ENCODE measurements at places on chromosomes 2 and 18.

- DNase-seq = no peak
Observed at GRCh38 chr2:15557887-15558311, 3.2 kb downstream of the NBAS start.

DNA sequence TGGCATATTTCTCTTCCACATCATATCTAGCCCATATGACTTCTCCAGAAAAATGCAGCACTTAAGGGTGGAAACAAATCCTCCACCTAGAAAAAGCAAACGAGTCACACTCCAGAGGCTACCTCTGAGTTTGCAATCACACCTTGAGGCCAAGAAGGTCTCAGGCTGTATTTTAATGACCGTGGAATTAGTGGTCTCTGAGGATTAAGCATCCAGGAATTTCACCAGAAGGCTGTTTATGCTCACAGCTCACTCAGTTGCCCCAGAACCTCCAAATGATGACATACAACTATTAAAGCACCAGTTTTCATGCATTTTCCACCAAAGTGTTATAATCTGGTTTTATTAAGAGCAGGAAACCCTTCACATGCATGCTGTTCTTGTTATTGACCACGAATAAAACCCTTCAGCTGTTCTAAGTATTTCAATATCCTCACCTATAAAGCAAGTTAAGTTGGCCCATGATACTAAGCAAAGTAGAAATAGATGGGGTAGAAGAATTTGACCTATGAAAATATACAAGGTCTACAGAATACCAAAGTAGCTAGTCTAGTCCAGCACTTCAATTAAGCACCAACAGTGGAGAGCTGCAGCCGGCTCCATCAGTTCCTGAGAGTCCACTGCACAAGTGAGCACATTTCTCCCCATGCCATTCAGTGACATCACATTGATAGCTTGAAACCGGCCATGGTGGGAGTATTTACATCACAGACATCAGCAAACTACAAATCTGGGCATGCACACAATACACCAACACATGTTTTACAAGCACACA, 39.5 kb upstream of the SLC14A1 start:
- peak; percentile 53 for DNase-seq

DNA sequence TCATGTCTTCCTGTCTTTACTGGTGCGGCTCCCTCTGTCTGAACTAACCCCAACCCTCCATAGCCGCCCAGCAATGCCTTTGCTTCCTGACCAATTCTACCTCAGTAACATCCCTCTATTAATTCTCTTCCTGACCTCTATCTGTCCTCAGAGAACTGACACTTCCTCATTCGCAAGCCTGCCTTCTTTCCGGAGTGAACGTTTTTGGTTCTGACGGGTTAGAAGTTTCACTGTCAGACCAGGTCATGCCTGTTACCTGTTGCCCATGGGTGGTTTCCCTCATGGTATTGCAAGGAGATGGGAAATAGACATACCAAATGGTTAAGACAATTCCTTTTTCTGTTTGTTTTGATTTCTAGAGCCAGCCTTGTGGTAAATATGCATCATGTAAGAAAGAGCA, 453.4 kb upstream of the SLC14A2 start:
- no peak for DNase-seq

GRCh38 chr2:195029804-195030654, 627.0 kb upstream of the SLC39A10 start:
- no peak for DNase-seq

- DNase-seq = no peak
Observed at GRCh38 chr2:240472078-240472790, 36.8 kb downstream of the GPC1 start.

- DNase-seq = no peak
Observed at GRCh38 chr2:73897934-73898333, 5.1 kb downstream of the ACTG2 start.

DNA sequence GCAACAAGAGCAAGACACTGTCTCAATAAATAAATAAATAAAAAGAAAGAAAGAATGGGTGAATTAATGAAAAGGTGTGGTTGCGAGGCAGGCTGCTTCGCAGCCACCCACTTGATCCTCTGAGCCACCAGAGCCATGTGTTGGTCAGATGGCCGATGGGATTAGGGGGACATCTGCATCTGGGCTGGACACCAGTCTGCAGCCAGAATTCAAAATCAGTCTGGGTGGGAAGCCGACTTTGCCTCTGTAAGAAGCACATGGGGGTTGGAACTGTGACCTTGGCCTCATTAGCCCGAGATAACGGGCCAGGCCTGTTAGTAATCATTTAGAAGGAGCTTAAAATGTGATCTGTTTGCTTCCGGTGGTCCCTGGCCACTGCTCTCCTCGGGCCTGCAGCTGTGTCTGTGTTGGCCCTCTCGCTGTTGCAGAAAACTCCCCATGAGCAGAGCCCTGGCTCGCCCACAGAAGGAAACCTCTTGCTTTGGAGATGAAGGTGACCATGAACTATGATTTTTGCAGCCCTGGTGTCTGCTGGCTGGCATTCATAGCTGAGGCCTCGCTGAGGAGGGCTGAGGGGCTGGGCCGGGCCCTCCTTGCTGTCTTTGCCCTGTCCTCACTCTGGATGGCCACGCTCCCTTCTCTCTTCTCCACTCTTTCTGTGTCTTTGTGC, 94.4 kb downstream of the DYSF start:
- DNase-seq = no peak

GRCh38 chr2:161954103-161954502, 119.9 kb downstream of the DPP4 start:
- DNase-seq = no peak

- no peak for DNase-seq
Observed at GRCh38 chr2:27221166-27221565, 4.0 kb downstream of the CAD start.

GRCh38 chr2:228339525-228339924, 158.0 kb upstream of the SPHKAP start:
- no peak for DNase-seq

- no peak for DNase-seq
Observed at GRCh38 chr2:147541314-147541713, 303.5 kb upstream of the ACVR2A start.

GRCh38 chr2:126761256-126761980, 105.5 kb downstream of the GYPC start:
- DNase-seq = no peak

DNA sequence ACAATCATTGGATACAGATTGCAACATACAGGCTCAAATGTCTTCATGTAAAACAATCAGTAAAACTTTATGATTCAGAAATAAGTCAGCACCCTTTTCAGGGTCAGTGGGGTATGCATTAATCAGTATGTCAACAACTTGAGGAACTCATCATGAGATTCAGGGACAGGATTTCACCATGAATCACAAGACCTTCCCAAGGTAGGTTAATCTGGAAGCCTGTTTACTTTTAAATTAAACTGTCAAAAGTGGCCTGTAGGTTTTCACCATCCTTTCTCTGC, 104.8 kb downstream of the SP100 start:
- peak; percentile 63 for DNase-seq

GRCh38 chr2:241254904-241255351, 60.5 kb downstream of the HDLBP start:
- no peak for DNase-seq

GRCh38 chr2:26585100-26585499, 56.1 kb downstream of the CIB4 start:
- no peak for DNase-seq

GRCh38 chr18:944440-944839, 39.8 kb downstream of the ADCYAP1 start:
- DNase-seq = peak; percentile 73

- no peak for DNase-seq
Observed at GRCh38 chr2:152827944-152828343, 109.5 kb downstream of the ARL6IP6 start.

GRCh38 chr2:224584785-224585210, 365 bp downstream of the CUL3 start:
- DNase-seq = peak; percentile 46

DNA sequence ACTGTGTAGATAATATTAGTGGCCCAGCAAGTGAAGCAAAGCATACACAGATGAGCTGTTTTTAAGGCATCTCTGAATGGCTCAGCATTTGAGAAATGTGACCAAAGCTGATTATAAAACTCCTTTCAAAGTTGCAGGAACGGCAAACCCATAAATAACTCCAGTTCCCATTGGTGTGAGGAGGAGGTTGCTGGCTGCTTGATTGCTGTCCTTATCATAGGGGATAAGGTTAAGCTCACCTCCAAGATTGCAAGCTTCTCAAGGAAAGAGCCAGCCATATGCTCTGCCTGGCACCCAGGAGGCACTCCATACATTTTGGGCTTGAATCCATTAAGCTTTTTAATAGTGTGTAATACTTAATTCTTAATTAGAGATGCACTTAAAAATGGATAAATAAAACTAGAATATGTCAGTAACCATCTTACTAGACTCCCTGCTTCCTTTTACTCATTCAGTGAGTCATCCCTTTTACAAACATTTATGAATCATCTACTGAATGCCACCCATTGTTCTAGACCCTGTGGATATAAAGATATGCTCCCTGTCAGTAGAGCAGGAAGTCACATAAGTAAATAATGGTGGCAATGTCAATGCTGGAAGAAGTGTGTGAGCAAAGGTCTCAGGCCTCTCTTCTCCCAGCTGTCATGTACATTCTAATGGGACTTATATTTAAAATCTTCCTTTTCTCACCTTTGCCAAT, 99.3 kb downstream of the SPATS2L start:
- DNase-seq = peak; percentile 89

DNA sequence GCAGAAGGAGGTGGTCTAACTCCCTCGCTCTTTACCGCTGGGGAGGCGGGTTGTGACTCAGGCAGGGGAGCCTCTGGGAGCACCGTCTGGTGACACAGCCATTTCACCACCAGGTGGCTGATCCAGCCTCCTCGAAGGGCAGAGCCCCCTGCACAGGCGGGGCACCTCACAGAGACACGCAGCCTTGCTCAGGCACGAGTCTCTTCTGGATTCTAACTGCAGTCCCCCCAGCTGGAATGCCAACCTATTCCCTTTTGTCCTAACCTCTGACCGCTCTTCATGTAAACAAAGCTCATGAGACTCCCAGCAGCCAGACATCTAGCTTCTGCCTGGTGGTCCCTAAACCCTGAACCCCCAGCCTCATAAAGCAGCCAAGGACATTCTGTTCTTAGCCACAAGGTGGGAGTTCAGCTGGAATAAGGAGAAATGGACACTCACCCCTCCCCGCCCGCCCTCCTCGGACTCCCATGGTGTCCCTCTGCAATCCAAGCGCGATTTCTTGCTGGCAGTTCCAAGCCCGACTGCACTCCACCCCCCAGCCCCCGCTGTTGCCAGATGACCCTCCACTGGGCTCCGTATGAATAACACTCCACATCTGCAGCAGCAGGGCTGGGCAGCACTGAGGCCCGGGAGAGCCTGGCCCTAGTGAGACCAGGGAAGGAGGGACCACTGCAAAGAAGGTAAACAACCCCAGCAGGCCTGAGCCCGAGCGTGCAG, 84.3 kb downstream of the TNS1 start:
- DNase-seq = peak; percentile 49

DNA sequence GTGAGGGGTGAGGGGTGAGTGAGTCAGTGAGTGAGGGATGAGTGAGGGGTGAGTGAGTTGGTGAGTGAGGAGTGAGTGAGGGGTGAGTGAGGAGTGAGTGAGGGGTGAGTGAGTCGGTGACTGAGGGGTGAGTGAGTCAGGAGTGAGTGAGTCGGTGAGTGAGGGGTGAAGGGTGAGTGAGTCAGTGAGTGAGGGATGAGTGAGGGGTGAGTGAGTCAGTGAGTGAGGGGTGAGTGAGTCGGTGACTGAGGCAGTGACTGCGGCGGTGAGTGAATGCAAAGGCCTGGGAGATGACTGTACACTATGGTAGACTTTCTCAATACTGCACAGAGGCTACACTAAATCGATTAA, 16.6 kb downstream of the THAP4 start:
- peak; percentile 20 for DNase-seq

DNA sequence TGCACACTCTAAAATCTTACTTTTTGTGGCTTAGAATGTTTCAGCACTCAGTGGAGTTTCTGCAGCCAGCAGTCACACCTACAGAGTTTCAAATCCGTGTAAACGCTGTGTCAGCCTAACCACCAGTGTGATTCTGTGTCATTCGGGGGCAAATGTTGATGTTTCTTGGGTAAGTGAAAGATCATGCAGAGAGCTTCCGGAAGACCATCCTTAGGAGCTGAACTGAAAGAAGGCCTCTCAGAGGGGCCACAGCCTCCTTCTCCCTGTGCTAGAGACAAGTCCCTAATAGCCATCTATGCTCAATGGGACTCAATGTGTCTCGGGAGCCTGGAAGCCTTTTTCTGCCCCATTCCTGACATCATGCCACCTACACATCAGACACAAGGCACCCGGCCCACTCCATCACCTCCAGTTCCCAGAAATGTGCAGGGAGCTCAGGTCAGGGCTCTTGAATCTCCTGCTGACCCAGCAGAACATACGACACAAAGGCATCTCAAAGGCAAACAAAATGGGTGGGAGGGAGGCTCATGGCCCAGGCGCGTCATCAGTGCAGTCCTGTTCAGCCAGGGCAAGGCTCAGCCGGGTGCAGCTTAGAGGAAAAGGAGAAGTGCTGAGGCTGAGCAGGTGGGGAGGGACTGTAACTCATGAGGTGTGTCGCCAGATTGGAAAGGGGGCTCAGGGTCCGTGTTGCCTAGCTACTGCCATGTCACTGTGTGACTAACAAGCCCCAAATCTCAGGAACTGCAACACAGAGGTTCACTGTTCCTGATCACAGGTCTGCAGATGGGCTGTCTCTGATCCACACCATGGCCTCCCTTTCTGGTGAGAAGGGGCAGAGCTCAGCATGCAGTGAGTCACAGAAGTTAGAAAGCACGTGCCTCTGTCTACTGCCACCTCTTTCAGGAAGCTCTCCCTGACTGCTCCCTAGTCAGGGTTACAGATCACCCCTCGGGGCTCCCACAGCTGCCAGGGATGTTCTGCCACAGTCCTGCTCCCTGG, 82.0 kb downstream of the SMAD7 start:
- no peak for DNase-seq

- no peak for DNase-seq
Observed at GRCh38 chr2:65504201-65504600, 71.8 kb upstream of the SPRED2 start.

GRCh38 chr18:49768051-49768391, 45.3 kb downstream of the ACAA2 start:
- DNase-seq = peak; percentile 60

- no peak for DNase-seq
Observed at GRCh38 chr2:62267696-62268095, 71.8 kb downstream of the B3GNT2 start.

GRCh38 chr2:179701524-179702110, 159.8 kb downstream of the ZNF385B start:
- peak; percentile 39 for DNase-seq

- DNase-seq = peak; percentile 57
Observed at GRCh38 chr2:41869542-41870264, 178.1 kb upstream of the PKDCC start.

- peak; percentile 95 for DNase-seq
Observed at GRCh38 chr2:60483401-60483800, 70.1 kb downstream of the BCL11A start.

DNA sequence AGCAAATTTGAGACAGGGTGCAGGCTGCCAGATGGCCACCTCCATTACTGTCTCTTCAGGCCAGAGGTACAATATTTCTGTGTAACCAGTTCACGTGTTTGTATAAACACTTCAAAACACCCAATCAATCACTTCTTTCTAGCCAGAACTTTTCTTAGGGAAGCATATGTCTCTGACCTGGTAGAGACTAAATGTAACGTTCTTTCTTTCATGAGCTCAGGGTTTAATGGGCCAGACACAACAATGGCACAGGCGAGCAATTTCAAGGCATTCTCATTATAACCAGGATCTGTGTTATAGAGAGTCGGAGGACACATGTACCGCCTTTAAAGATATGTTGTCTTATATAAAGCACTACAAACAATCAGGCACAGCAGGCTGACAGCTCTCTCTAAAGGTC, 1846.4 kb upstream of the PIK3C3 start:
- DNase-seq = no peak

- no peak for DNase-seq
Observed at GRCh38 chr2:23510471-23510870, 125.5 kb downstream of the KLHL29 start.

Measured in fibroblast of skin of right quadriceps (primary cell).